Daoy (cell line): ENCODE measurements at places on chromosomes 16 and 17. TPM values are rescaled to one million over a fixed set of nuclear protein-coding genes. Genes with fewer than 3 reads are reported as not detected.

The YPEL3 gene
- 0.21 and 1.0 TPM in 2 replicates for total RNA-seq

The PRDM7 gene
- not detected in 2 replicates for total RNA-seq

The ALDH3A1 gene
- total RNA-seq, result 1.4 TPM in 1 of 2 replicates, not detected in the other

The NPW gene
- total RNA-seq, result 0.46 and 1.5 TPM in 2 replicates

The SRL gene
- not detected in 2 replicates for total RNA-seq

The SLC5A11 gene
- not detected in 2 replicates for total RNA-seq

The CCL16 gene
- not detected in 2 replicates for total RNA-seq

The DPEP2 gene
- not detected in 2 replicates for total RNA-seq

The ZNF267 gene
- 20.8 and 23.2 TPM in 2 replicates for total RNA-seq

The P2RX5 gene
- total RNA-seq, result 11.5 and 14.5 TPM in 2 replicates

The TMC8 gene
- not detected in 2 replicates for total RNA-seq

The SEZ6 gene
- total RNA-seq, result not detected in 2 replicates

The KRTAP2-3 gene
- not detected in 2 replicates for total RNA-seq

The SPATA32 gene
- not detected in 2 replicates for total RNA-seq

The LGALS9B gene
- total RNA-seq, result not detected in 2 replicates

The CTRB2 gene
- total RNA-seq, result not detected in 2 replicates

The SYT17 gene
- total RNA-seq, result 0.83 and 3.8 TPM in 2 replicates

The CMTM3 gene
- 6.6 and 7.3 TPM in 2 replicates for total RNA-seq

The USP43 gene
- 0.80 and 1.7 TPM in 2 replicates for total RNA-seq
